GM23248 (cell line): ENCODE measurements at places on chromosomes 3 and 15.

- no peak for DNase-seq
Measured at GRCh38 chr15:80426316-80426715, 22.1 kb downstream of the ARNT2 start.

GRCh38 chr3:134373271-134374104 is 759 bp downstream of the AMOTL2 start:
- peak; percentile 97 for DNase-seq

DNA sequence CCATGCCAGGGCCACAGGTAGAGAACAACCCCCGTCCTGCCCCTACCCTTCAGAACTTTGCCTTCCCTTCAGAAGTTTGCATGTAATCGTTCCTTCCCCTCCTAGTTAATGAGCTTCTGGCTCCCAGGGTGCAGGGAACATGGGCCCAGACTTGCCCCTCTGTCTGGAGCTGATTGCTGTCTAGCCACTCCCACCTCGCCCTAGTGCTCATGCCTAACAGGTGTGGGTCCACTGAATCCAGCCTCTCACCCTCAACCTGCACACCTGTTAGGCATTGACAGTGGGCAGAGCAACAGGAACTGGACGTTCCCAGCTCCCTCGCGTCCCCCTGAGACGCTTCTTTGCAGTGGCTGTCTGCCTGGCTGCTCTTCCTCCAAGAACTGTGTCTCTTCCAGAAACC is 40.3 kb downstream of the WNT5A start:
- no peak for DNase-seq

DNA sequence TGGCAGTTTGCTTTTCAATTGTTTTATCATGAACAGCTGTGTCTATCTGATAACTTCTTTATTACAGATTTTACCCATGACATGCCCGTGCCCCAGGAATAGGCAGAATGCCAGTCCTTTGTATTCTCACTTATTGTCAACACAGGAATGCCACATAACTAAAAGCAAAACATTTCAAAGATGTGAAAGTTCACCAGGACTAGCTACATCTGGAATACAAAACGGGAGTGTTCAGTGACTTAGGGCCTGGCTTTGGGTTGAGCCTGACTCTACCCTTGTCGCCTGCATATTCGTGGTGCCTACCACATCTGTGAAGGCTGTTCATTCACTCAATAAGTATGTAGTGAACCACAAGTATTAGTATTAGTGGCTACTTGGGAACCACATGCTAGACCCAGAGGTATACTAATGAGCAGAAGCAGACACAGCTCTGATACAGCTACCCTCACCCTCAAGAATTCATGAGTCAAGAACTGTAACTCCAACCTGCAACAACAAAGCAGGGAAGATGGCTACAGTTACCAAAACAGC is 2.9 kb downstream of the TNFSF10 start:
- peak; percentile 77 for DNase-seq

DNA sequence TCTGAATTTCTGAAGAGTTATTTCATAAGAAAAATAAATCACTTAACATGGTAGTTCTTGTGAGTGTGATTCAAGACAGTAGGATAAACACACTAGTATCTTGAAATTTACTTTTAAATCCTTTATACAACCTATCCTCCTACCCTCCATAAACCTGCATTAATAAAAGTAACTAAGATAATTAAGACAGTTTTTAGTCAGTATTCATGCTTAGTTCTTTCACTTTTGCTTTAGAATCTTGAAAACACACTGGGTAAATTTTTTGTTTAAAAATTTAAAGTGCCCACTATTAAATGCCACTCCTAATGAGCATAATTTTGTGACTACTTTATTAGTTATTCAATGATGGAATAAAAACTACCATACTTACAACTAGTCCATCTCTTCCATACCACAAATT is 28.8 kb downstream of the GOLIM4 start:
- DNase-seq = no peak
